ENCODE measurements at places on chromosomes 16 and 17.
A peak's percentile ranks its signal among the peaks of the same experiment; 100 is the strongest.

GRCh38 chr17:69466905-69467667 is 52.6 kb downstream of the MAP2K6 start:
- DNase-seq, result peak; percentile 37

- no peak for DNase-seq
These were observed 211.9 kb downstream of the GSG1L start for GRCh38 chr16:27851586-27851985.

GRCh38 chr16:73161977-73162376 is 114.0 kb upstream of the ZFHX3 start:
- DNase-seq, result no peak

DNA sequence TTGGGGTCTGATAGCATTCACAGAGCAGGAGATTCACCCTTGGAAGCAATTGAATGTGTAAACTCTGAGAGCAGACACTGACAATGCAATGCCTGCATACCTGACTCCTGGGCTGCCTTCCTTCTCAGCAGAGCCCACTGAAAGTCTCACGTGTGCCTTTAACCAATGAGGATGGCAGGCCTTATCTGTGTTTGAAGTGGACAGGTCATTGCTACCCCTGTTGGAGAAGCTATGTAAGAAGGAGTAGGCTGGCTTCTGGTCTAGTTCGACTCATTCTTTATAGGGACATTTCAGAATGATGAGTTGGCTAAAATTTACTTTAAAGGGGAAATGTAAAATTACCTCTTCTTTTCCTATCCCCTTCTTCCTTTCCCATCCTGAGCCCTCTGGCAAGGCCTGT is 446.3 kb downstream of the SLC39A11 start:
- DNase-seq, result no peak

DNA sequence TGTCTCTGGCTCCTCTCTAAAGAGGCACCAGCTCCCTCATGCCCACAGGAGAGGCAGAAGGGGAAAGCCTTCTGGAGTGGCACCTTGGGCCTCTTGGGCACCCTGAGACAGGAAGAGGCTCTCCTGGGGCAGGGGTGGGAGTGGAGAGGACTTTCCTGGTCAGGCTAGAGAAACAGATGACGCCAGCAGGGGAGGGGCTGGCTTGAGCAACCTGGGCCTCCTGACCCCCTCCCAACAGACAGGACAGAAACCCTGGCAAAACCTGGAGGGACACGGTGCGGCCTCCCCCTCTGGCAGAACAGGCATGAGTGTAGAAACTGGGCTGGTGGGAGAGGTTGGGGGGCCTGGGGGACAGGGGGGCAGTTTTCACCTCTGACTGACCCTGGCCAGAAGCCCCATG is 6.1 kb downstream of the SMIM5 start:
- no peak for DNase-seq

DNA sequence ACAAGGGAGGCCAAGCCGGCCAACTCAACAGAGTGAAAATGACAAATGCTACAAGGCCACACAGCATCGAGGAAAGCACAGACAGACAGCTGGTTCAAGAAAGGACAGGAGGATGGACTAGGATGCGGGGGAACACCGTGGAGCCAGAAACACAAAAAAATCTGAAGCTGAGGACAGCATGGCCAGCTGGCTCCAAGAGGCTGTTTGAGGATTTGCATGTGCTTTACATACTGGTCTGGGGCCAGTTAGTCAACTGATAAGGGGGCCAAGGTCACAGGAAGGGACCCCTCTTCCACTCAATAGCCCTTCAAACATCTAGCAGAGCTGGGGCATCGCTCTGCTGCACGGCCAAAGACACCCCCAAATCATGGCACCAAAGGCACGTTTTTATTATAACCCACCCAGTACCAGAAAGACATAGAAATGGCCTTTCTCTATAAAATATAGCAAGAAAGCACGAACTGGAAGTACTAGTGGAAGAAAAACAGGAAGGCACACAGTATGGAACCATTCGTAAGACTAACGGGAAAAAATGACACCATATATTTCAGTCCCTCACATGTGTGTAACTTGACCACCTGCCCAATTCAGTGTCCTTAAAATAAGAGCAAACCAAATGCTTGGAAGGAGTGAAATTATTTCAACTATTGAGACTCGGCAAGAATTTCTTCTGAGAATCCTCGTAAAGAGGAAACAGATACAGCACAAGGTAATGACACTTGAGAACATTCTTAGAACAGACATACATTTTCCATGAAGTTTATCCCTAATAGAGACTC is 7.8 kb upstream of the SRL start:
- no peak for DNase-seq
